Prostate gland (tissue), 2 donors: ENCODE measurements at places on chromosomes 2 and 18.

DNA sequence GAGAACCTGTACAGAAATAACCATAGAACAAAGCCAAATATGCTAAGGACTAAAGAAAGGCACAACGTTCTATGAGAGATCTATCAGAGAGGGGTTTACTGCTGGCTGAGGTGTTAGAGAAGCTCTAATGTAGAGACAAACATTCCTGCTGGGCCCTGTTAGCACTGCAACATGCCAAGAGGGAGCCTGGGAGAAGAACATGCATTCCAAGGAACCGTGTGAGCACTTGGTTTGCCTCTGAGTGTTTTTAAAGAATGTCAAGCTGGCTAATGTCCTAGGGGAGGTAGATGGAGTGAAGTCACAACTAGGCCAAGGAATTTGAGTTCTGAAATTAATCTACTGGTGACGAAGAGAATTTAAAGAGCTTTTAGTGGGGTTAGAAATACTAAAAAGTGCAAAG, 384.3 kb upstream of the LYPD1 start:
- DNase-seq: no peak

DNA sequence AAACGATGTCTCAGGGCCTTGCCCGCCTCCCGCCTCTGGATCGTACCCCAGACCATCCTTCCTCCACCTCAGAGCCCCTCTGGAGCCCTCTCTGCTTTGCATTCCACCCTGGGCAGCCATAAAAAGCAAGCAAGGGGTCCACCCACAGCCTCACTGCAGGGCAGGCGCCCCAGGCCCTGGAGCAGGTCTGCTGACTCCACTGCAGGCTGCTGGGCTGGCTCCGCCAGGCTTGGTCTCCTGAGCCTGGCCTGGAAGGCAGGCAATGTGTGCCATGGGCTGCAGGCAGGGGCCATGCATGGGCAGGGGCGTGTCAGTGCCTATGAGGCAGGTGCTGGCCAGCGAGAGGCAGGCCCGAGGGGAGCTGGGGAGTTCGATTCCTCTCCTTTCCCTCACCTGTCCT, 186.0 kb downstream of the ANKRD30B start:
- DNase-seq: no peak

- no peak for DNase-seq
These were observed 176.6 kb upstream of the TACR1 start for GRCh38 chr2:75375646-75376582.

DNA sequence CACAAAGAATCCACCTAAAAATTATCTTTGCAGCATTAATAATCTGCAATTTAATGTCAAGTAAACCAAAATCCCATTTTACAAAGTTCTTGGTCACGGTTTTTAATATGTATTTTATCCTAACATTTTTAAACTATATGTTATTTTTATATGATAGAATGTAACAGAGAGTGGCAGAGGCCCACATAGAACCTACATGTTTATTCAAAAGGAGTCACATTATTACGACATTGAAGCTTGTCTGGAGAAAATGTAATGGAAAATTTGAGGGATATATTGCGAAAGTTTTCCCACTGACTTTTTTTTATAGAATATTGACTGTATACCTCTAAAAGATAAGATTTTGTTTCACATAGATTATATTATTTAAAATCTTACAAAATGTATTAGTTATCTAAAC, 89.7 kb upstream of the COL3A1 start:
- DNase-seq: no peak

DNA sequence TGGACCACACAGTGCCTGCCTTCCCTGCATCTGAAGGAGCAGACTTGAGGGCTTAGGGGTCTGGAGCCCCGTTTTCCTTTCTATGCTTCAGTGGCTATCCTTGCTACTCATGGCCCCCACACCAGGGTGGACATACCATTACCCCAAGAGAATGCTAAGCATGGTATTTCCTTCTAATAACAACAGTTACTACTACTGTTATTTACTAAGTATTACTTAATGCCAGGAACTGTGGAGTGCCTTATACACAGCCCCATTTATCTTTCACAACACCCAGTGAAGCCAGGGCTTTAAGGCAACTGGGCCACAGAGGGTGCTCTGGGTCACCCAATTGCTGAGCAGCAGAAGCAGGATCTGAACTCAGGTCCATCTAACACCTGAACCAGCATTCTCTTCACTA, 5.8 kb upstream of the PAX8 start:
- DNase-seq: no peak

- DNase-seq: no peak
These were observed 43.0 kb downstream of the CROCC2 start for GRCh38 chr2:240948905-240949790.

DNA sequence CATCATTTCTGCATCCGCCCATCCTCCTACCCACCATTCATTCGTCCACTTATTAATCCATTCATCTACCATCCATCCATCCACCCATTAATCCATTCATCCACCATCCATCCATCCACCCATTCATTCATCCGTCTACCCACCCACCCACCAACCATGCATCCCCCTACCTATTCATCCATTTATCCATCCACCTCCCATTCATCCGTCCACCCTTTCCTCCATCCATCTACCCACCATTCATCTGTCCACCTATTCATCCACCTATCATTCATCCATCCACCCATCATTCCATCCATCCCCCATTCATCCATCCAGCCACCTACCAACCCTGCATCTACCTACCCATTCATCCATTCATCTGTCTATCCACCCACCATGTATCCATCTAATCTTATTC, 83.5 kb upstream of the MCFD2 start:
- DNase-seq: no peak

DNA sequence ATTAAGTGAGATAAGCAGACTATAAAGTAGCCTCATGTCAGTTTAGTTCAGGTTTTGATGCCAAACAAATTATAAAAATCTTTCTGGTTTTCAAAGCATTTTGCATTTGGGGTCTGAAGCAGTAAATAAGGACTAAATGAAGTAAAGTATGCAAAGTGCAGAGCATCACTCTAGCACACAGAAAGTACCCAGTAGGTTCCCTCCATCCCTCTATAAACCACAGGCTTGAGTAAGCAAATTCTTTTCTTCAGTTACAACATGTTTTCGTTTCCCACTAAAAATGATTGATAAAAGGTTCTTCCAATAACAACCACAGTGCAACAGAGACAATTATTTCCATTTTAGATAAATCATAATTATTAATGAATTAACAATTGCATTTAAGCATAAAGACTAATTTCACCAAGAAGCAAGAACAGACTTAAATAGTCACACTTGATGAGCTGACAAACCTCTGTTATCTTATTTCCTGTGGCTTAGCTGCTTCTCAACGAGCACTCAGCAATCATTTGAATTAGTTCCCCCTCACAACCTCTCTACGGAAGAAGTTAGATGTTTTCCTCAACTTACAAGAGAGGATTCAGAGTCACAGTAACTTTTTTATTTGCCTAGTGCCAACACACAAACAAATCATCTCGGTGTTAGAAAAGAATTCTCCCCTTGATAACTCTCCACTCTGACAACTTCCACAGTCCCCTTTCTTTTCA, 249.8 kb downstream of the NBAS start:
- no peak for DNase-seq

DNA sequence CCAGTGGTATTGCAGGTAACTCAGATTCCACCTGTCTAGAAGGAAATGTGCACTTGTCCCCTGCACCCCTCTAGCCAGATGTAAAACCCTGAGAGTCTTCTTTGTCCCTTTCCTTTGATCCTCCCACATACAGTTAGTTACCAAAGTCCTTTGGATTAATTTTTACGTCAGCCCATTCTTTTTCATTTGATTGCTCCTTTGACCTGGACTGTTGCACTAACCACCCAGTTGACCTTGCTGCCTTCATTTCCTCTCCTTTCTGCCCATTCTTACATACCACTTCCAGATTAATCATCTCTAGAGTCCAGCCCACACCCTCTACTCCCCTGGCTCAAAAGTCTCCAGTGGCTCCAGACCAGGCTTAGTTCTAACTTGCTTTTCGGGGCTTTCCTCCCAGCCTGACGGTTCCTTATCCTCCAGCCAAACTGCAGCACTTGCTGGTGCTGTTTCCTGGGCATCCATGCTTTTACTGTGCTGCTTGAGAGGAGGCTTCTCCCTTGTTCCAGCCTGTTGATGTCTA, 99.3 kb downstream of the SPTBN1 start:
- DNase-seq: no peak

DNA sequence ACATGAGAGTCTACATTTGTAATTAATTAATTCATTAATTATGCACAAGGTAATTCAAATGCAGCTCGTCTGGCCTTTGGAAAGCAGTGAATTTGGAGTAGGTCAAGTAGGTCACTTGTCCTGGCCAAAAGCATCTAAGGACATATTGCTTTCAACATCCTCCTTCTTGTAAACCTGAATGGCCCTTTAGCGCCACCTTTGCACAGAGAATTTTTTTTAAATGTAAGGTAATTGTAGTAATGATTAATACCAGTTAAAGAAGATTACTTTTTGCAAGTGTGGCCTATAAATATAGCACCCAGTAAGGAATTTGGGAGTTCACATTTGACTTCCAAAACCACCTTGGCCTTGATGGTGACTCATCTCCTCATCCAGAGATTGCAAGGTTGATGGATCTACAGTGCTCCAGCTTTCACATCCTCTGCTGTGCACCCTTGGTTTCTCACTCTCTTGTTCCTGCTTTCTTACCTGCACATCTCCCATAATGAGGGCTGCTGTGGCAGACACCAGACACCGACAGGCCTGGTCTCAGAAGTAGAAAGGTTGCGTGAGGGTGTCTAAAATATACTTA, 481.7 kb downstream of the TGIF1 start:
- DNase-seq: no peak

GRCh38 chr18:48925491-48925780, 25.3 kb downstream of the SMAD7 start:
- no peak for DNase-seq

DNA sequence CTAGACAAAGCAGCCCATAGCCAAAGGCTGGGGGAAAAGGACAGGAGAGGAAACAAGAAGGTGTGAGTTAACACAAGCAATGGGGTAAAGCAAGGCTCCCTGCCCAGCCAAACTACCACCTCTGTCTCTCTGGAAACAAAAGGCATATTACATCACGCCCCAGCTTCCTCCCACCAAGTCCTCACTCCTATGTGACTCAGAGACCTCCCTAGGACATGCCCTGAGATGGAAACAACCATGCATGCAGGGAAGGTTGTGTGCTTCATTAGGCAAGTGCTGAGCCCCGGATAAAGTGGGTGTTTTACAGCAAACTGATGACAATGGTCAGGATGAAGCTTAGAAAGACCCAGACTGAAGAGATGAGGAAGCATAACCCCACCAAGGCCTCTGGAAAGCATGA, 9.0 kb upstream of the ATRAID start:
- DNase-seq: no peak

DNA sequence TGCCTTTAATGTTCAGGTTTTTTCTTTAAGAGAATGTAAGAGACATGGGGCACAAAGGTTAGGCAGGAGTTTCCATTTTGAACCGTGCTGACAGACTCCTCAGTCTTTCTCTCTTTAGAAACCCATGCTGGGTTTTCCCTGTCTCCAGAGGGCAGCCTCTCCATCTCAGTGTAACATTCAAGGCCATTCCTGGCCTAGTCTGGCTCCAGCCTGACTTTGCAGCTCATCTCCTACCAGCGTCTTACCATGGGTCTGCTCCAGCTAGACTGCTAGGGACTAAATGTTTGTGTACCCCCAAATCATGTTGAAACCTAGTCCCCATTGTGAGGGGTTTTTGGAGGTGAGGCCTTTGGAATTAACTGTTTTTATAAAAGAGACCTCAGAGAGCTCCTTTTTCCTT, 9.8 kb upstream of the CLIP4 start:
- no peak for DNase-seq

GRCh38 chr18:41600693-41601391, 354.2 kb upstream of the PIK3C3 start:
- no peak for DNase-seq

- DNase-seq: no peak
These were observed 119.4 kb downstream of the COPS8 start for GRCh38 chr2:237205043-237205541.

DNA sequence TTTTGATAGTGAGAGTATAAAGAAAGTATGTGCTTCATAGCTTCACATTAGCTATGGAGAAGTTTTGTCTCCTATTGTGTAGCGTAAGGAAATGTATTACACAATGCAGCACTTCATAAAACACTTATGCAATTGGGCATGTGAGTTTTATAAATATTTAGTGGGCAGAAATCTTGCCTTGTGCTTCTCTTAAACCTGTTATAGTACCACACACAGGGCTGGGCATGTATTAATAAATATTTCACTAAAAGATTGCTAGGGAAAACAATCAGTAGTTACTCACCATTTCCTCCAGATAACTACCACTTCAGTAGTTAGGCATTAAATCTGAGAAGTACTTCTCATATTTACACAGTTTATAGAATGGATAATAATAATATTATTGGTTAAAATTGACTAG, 1080.8 kb upstream of the PIK3C3 start:
- no peak for DNase-seq
